ENCODE measurements at places on chromosomes 2 and 18. TPM values are rescaled to one million over a fixed set of nuclear protein-coding genes. Genes with fewer than 3 reads are reported as not detected.

DNA sequence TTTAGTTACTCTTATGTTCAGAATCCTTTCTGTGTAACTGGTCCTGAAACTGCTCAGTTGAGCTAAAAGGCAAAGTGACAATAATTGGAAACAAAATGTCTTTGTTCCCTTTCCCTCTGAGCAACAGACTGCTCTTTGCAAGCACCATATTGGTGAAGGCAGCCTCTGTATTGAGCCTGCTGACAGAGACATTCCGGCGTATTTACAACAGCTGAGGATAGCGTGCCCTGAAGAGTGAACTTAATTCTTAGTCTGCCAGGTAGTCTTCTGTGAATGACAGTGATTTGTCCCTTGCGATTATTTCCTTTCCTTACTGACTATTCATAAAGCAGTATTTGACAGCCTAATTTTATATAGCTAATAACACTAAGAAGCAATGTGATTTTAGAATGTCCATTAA lies 239.1 kb downstream of the CPS1 start:
- no peak for DNase-seq

- DNase-seq: peak; percentile 90
Measured at GRCh38 chr2:61763605-61764034, 90.2 kb downstream of the FAM161A start.

DNA sequence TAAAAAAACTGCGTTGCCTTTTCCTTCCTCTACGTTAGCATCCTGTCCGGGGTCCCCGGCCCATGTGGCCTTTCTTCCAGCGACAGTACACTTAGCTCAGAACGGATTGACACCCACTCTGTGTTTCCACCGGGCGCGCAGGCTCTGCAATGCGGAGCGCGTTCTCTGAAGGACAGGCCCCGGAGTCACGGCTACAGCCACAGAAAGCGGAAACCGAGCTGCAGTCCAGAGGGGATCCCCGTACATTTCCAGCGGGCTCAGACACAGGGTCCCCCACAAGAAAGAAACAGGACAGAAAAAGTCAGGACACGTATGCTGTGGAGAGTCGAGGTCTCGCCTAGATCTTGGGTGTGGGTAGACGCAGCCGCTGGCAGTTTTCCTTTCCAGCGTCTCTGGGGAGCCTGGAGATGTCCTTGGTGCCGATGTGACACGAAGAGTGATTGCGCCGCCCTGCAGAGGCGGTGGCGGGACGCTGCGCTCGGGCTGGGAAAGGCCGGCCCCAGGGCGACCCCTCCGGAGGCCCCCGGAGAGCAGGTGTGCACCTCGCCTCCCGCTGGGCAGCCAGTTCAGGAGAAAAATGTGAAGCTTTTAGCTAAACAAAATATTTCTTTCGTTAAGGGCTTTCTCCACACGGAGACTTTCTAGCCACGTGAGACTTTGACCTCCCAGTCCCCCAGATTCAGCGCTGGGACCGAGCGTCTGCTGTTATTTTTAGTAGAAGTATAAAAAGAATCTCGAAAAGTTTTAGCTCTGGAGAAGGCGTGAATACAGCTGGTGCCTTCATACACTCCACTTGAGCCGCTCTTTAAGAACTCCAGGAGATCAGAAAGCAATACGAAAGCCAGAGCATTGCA lies 1.3 kb upstream of the ACKR3 start:
- DNase-seq: peak; percentile 48

DNA sequence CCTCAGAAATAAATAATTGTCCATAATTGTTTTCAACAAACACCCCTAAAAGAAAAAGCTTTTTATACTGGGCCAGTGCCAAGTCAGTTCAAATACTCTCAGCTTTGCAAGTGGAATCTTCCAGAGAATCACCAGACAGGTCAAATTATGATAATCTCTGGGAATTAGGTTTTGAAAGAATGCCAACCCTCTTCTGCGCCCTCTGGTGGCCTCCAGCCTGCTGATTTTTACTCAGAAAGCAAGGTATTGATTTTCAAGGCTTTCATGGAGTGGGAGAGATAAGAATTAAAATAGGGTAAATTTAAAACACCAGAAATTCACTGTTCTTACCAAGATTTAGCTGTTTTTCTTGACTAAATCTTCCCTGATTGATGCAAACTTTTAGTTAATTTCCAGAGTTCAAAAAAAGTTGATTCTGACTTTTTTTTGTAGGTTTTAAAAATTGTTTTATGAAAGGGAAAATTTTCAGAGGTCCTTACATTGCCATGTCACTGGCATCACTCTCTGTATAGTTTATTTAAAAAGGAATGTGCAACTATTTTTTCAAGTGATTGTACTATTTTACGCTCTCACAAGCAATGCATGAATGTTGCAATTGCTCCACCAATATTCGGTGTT lies 282.9 kb upstream of the TNP1 start:
- no peak for DNase-seq

- DNase-seq: no peak
Measured at GRCh38 chr2:195613922-195614321, 43.1 kb upstream of the SLC39A10 start.

- no peak for DNase-seq
Measured at GRCh38 chr18:76875390-76876325, 53.3 kb downstream of the ZNF236 start.

GRCh38 chr2:178088774-178089270 lies 16.2 kb upstream of the PDE11A start:
- DNase-seq: no peak

DNA sequence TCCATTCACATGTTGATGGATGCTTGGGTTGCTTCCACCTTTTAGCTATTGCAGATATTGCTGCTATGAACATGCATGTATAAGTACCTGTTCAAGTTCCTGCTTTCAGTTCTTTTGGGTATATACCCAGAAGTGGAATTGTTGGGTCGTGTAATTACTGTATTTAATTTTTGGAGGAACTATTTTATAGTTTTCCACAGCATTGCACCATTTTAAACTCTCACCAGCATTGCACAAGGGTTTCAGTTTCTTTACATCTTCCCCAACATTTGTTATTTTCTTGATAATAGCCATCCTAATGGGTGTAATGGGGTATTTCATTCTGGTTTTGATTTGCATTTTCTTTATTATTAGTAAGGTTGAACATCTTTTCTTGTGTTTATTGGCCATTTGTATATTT lies 16.0 kb downstream of the ACTR3 start:
- DNase-seq: no peak

- no peak for DNase-seq
Measured at GRCh38 chr2:59254279-59254678, 1013.2 kb upstream of the FANCL start.

DNA sequence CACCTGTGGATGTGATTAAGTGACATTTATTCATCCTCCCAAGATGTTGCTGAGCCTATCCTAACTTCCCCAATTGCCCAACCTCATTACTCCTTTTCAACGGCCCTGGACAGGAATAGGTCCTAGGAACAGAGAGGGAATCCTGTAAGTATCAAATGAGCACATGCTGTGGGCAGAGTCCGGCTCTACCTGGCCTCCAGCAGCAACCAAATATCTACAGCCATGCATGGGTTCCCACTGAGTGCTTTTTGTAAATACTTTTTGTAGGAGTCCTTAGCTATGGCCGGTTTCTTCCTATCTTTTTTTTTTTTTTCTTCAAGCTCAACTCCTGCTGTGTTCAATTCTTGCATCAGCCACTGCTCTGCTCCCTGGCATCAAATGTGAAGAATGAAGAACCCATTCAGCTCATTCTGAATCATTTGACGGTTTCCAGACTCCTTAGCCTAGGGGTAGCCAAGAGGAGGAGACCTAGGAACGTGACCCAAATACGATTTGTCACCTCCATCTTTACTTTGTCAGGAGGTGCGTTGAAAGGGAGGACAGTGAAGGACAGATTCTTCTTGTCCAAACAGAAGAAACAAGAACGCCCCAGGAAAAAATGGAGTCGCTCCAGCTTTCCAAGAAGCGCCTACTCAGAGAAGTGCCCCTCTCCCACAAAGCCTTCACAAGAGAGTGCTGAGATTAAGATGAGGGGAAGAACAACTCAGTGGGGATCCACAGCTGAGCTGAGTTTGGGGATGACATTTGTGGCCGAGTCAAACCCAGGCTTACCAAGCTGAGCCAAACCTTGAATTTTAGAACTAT lies 46.7 kb upstream of the LCLAT1 start:
- no peak for DNase-seq

DNA sequence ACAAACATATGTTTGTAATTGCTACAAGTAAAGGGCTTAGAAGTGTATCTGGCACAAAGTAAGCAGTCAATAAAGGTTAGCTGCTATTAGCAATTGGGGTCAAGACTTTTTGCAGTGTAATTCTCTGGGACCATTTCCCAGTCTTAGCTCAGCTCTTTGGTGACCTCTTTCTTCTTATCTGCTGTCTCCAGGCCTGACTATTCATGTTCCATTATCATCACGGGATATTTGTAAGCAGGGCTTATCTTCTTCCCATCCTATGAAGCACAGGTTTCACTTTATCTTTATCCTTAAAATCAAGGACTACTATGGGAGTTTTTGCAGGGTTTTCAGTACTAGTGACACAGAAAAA lies 131.7 kb downstream of the DOCK10 start:
- DNase-seq: no peak

DNA sequence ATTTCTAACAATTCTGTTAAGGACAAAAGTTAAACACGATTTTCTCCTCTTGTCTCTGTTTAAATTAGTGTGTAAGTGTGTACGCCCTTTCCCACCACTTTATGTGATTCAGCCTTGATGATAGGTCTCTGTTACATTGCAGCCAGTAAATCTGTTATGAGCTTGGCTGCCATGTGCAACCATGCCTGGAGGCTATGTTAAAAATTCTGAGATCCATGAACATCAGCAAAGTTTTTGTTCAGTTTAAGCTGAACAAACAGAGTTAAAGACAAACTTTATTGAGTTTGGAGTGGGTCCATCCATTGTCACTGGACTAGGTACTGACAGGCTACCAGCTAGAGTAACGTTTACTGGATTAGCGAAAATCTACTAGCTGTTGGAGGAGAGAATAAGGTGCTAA lies 110.4 kb downstream of the NCKAP5 start:
- DNase-seq: no peak

Gene ID2
- 67.5 TPM for total RNA-seq

Gene CAPN14
- 0.23 TPM for total RNA-seq

Gene CXCR1
- total RNA-seq: 1.7 TPM

Gene GALM
- total RNA-seq: 21.3 TPM

Gene CFAP53
- total RNA-seq: 2.3 TPM

Gene RAPGEF4
- total RNA-seq: 12.6 TPM

Gene KCNG2
- 1.1 TPM for total RNA-seq

Gene CAVIN2
- total RNA-seq: 73.6 TPM

Gene NMUR1
- total RNA-seq: 1.1 TPM

Measured in left lung (tissue), 14 donors.